ENCODE measurements at places on chromosomes 12 and 14.

- peak; percentile 14 for DNase-seq
Observed at GRCh38 chr12:56521590-56522371, at the start of gene RBMS2. TSS of gene RBMS2 (plus strand) at chr12:56521820. CDS start at chr12:56522024, 204 bp downstream.

GRCh38 chr14:94676495-94677185 is 64.4 kb downstream of the SERPINA3 start:
- DNase-seq, result no peak

DNA sequence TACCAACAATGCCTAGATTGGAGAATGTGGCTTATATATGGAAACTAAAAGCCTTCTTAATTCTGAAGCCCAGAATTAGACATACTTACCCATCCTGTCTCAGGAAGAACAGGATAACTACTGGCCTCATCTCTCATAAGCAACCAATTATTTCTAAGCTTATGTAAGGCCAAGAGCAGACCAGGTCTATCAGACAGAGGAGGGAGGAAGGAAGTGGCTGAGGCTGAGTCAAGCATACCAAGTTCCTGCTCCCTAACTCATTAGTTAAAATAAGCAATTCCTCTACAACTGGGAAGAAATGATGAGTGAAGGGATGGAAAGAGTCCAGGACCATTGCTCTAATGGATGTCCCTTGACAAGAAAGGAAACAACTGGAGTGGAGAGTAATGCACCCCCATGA is 27.0 kb upstream of the INSM2 start:
- DNase-seq, result no peak

DNA sequence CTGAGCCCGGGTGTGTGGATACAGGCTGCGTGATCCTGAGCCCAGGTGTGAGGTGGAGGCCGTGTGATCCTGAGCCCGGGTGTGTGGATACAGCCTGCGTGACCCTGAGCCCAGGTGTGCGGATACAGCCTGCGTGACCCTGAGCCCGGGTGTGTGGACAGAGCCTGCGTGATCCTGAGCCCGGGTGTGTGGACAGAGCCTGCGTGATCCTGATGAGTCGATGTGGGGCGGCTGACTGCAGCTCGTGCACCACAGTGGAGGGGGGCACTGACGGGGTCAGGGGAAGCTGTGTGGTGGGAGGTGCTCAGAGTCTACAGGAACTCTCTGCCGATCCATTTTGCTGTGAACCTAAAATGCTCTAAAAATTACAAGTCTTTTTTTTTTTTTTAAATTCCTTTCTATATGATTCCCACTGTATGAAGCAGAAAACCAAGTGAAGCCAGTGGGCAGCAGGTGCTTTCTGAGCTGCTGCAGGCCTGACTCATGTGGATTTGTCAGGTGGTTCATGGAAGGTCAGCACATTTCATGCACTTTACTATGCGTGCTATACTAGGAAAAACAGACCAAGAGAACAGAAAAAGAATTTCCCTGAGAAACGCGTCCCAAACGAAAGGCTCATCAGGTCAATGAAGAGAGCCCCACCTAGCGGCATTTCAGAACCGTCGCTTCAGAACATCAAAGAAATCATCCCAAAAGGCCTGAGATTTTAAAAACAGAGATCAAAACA is 19.3 kb downstream of the BRF1 start:
- DNase-seq, result no peak

DNA sequence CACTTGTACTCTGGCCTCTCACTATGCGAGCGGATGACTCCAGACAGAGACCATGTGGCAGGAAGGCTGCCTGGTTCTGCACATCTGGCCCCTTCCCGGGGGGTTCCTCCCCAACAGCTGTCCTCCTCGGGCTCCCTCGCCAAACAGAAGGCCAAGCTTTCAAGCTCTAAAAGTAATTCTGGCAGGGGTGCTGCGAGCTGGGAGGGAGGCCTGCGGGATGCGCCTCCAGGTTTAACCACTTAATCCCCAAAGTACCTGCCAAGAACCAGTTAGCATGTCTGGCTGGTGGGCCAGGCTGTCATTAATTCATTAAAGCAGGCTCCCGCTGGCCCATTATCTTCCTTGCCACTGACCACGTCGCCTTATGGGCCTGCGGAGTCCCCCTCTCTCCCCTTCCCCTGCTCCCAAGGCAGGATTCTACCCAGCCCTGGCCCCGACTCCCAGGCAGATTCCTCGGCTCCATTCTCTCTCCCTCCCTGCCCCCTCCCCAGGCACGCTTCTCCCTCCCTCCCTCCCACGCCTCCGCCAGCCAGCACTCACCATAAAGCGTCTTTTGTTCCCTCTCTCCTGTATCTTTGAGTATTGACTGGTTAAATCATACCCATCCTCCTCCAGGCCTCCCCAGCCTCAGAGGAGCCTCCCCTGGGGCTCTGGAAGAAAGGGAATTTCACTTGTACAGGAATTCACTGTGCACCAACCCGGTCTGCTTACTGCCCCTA is 4.9 kb downstream of the HRK start:
- DNase-seq, result no peak

DNA sequence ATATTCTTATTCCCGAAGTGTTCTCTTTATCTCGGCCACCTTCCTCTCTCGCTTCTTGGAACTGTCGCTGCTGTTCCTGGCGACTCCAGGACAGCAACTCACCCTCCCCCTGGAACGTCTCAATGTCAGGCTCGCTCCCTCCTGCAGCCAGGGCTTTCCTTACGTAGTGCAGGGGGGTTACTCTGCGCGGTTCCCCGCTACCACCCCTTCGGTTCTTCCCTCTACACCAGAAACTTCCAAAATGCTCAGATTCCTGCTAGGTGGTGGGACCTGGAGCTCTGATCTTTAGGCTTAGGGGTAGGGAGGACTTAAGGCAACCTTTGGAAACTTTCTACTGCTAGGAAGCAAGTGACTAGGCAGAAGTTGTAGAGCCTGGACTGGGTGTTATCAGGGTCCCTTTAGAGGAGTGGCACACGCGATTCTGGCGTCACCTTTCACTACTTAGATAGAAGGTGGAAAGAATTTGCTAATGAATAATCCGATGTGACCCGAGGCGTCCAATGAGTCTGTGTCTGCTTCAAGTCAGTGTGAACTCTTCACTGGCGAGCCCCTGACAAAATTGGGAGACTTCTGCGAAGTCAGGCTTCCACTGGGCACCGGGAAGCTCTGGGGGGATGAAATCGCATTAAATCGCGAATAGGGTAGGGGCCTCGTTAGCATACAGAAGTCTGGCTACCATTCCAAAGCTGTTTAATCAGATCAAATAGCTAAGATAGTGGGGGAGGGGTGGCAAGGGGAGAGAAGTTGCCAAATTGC is 900 bp upstream of the DPF3 start:
- no peak for DNase-seq

DNA sequence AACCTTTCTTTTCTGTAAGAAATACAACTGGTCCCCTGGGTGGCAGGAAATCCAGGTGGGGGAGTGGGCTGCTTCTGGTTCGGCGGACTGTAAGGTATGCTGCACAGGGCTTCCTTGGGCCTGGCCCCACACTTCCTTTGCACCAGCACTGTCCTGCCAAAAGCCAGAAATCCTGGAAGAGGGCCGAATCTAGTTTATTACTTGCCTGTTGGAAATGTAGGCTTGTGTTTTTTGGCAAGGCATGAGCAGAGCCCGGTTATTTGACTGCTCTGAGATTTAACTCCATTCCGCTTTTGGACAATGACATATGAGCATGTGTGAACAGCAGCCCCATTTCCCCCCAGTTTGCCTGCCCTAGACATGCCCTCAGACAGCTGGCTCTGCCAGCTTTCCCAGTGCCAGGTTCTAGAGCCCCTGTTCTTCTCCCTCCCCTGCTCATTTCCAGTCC is 86.6 kb downstream of the BORCS5 start:
- no peak for DNase-seq

DNA sequence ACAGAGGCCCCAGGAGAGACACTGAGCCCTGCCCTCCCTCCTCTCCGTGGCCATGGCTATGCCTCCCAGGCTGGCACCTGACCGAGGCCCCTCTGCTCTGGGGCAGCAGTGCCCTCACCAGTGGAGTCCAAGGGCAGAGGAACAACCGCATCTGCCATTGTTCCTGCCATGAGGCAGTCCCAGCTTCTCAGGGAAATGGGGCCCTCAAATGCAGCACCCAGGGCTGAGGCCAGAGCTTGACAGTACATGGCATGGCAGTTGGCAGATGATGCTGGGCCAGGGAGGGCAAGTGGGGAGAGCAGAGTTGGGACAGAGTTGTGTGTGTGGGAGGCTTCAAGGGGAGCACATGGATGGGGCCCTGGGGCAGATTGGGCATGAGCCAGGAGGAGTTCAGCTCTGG is 21.1 kb upstream of the KRT77 start:
- DNase-seq, result no peak

- DNase-seq, result no peak
Observed at GRCh38 chr12:103882861-103883596, 42.0 kb upstream of the NT5DC3 start.

DNA sequence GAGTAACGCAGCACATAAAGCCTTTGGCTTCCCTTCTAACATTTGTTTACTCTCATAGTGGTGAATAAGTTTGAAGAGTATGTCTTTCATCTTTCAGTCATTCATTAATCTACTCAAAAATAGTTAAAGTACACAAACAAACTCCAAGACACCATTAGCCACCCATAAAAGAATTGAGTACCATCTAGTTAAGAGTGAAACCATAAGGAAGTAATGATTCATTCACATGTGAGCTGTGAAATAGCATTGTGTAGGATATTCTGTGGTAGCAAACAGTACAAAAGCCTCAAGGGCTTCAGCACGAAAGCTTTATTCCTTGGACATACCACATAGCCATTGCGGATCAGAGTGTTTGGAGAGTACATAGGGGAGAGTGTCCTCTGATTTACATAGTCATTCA is 13.9 kb downstream of the SYT1 start:
- DNase-seq, result no peak

DNA sequence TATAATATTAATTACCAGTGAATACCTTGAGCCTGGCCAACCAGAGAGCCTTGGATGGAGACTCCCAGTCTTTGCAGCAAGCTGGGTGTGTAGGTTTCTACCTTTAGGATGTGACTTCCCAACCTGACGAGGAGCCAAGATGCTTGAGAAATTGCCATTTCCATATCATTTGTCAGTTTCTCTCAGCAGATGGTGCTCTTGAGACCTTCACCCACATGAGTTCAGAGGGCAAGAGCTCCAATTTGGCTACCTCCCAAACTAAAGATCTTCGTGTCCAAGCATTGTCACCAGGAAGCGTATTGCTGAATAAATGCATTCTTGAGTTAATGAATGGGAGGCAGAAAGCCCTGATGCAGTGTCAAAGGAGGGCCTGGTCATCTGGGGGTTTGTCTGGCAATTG is 106.4 kb upstream of the TBX5 start:
- no peak for DNase-seq

DNA sequence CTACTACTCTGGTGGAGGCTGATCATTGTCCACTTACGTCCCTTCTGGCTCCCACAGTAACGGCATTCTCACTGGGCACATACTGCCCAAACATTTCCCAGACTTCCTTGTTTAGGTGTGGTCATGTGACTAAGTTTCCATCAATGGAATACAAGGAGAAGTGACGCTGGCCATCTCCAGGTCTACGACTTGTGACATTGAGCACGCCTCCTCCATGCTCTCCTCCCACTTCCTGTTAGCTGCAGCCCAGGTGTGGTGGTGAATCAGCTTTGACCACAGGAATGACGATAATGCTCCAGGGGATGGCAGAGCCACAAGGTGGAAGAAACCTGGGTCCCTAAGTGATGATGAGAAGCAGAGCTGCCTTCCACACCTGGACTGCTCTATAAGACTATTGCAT is 6.0 kb upstream of the SLC24A4 start:
- no peak for DNase-seq
